Cerebellar nuclear complex (tissue), 1 donor: ENCODE measurements at places on chromosomes 11 and 22.

DNA sequence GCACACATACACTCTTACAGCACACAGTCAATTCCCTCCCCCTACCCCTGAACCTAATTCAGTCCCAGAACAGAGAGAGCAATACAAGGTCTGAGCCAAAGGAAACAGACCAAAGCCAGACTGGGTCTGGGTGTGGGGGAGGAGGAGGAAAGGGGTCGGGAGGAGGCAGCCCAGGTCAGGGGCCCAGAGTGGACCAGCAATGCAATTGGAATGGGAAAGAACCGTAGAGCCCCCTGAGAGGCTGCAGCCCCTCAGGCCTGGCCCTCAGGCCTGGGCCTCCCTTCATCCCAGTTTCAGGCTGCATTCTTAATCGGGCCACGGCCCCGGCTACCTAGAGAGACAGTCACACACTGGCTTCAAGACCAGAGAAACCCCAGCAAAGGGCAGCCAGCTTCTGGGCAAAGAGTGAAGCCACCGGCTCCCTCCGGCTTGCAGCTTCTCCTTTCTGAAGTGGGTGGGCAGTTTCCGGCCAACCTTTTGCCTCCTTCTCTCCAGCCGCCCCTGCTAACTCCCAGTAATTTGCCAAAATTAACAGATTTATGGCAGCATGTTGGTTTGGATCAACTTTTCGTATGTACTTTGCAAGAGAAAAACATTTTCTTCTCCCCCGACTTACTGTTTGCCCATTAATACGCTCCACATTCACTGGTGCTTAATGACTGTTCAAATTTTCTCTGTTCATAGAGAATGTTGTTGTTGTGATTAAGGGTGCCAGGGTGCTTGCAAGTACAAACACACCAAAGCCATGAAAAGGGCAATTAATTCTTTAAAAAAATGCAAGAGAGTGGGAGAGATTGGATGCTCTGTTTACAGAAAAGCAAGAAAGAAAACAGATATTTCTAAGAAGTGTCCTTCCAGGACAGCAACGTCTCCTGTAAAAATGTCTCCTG, 488.3 kb downstream of the MN1 start:
- no peak for DNase-seq

GRCh38 chr22:35172442-35172841, 84.9 kb upstream of the HMGXB4 start:
- no peak for DNase-seq

GRCh38 chr11:17443423-17443822, 33.2 kb downstream of the ABCC8 start:
- DNase-seq: no peak

- DNase-seq: no peak
Observed at GRCh38 chr11:36007127-36007655, 63.3 kb downstream of the LDLRAD3 start.

- DNase-seq: no peak
Observed at GRCh38 chr11:71131861-71132260, 120.5 kb downstream of the SHANK2 start.

GRCh38 chr11:799641-800316, 1.7 kb upstream of the SLC25A22 start:
- no peak for DNase-seq

DNA sequence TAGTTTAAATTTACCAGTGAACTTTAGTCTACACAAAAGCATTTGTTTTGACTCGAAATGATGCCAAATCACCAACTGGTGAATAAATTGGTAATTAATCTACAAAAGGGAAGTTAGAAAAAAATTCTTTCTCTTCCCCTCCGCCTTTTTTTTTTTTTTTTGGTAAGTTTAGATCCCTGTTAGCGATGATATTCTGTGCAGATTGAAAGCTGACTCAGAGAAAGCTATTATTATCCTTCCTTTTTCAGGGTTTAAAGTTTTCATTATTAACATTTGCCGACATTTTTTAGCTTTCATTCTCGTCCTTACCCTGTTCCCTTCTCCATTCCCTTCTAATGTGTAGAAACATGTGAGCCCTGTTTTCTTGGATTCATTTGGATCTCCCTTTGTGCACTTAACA, 16.8 kb upstream of the NUP160 start:
- no peak for DNase-seq

GRCh38 chr11:112219476-112220232, 6.6 kb upstream of the PTS start:
- no peak for DNase-seq

DNA sequence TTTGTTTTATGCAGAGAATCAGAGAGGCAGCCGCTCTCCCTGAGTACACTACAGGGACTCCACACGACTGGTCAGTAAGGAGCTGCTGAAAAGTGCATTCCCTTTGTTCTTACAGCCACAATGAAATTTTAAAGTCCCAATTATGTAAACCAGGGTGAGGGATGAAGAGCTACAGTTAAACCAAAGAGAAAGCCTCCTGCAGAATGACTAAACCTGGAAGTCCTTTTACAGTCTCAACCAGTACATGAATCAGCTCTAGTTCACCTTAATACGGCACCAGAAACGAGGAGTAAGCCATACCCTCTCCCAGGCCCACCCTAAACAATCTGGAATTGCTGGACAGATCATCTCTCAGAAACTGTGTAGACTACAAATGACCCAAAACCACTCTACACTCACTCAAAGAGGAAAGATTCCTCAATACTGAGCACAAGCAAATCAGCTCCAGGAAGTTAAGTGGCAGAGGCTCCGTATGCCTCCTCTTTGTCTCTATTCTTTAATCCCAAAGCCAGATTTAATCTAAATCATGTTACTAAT, 113.1 kb downstream of the RBFOX2 start:
- DNase-seq: no peak

- no peak for DNase-seq
Observed at GRCh38 chr11:134374171-134374570, 37.9 kb downstream of the B3GAT1 start.

- DNase-seq: no peak
Observed at GRCh38 chr11:73463359-73463758, 87.2 kb downstream of the RELT start.

- no peak for DNase-seq
Observed at GRCh38 chr11:16946477-16947282, 67.5 kb downstream of the PLEKHA7 start.

DNA sequence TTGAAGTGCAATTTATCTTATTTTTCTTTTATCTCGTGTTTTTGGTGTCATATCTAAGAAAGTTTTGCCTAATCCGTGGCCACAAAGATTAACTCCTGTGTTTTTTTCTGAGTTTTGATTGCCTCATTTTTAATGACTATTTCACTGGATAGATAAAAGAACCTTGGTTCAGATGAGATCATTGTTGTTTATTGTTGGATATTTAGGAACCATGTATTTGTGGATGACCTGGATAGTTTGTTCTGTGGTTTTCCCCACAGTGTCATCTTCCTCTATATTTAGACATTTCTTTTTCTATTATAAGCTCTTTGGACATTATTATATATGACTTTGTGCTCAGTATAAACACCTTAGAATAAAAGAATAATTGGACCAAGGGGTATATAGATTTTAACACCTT, 37.2 kb downstream of the PPP6R3 start:
- DNase-seq: no peak

- DNase-seq: no peak
Observed at GRCh38 chr11:46122945-46123715, 1.9 kb upstream of the PHF21A start.

DNA sequence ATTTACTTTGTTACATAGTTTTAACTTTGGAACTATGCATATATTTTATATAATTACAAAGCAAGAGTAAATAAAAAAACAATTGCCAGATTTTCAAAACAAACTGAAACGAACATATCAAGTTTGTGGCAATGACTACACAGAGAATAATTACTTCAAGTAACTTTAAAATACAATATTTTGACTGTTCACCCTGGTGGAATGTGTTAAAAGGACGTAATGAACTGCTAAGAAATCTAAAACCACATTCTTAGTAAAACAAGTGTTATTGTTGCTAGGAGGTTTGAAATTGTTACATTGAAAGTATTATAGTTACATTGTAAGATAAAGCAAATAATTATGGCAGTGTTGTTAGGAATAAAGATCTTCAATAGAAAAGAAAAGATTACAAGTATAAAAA, 71.4 kb downstream of the SFI1 start:
- no peak for DNase-seq

GRCh38 chr11:4076774-4077173, 17.8 kb upstream of the RRM1 start:
- DNase-seq: no peak

DNA sequence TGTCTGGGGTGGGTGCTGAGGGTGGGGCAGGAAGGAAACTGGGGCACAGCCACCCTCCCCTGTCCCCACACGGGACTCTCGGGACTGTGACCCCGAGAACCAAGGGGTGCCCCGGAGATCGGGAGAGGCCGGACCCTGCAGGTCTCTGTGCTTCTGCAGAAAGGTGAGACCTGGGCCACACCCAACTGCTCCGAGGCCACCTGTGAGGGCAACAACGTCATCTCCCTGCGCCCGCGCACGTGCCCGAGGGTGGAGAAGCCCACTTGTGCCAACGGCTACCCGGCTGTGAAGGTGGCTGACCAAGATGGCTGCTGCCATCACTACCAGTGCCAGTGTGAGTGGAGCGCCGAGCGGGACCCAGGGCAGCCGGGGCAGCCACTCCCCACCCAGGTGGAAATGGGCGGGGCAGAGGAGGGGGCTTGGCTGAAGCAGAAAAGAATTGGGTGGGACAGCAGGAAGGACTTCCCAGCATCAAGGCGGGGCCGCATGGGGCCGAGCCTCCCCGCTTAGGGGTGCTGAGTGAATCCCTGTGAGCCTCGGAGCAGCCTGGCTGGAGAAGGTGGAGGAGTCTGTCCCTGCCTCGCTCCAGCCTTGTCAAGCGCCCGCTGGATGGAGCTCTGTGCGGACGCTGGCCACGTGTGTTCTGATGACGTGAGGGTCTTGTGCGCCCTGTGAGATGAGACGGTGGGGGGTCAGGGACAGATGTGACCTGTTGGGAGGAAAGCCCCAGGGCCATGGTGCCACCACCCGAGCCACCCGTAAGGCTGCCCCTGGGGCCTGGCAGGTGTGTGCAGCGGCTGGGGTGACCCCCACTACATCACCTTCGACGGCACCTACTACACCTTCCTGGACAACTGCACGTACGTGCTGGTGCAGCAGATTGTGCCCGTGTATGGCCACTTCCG, 29.3 kb upstream of the MUC5B start:
- DNase-seq: no peak

- no peak for DNase-seq
Observed at GRCh38 chr22:24146791-24147353, 34.4 kb upstream of the SUSD2 start.

GRCh38 chr11:45848654-45849081, 1.4 kb downstream of the CRY2 start:
- DNase-seq: no peak

DNA sequence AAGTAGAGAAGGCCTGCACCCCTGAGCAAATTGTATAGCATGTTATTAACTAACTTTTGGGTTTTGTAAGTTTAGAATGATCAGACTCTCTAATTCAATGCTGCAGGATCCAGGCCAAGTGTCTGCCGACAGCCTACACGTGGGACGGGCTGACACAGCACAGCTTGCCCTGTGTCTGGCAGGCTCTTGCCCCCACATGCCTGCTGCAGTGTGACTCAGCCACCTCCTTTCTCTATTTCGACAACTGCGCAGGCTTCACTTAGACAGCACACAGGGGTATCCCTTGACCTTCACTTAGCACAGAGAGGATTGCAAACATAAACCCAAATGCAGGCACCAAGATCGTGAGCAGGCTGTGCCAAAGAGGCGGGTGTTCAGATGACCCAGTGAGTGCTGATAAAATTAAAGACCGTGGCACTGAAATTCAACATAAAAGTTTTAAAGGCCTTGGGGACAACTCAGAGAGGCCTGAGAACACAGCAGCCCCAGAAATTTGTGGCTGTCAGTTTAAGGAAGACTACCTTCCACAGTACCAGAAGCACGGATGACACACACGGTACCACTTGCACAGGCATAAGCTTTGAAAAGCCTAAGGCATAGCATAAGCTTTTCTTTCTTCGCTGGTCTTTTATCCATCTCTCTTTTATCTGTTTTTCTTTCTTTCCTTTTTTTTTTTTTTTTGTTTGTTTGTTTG, 37.8 kb downstream of the SCN3B start:
- DNase-seq: no peak

DNA sequence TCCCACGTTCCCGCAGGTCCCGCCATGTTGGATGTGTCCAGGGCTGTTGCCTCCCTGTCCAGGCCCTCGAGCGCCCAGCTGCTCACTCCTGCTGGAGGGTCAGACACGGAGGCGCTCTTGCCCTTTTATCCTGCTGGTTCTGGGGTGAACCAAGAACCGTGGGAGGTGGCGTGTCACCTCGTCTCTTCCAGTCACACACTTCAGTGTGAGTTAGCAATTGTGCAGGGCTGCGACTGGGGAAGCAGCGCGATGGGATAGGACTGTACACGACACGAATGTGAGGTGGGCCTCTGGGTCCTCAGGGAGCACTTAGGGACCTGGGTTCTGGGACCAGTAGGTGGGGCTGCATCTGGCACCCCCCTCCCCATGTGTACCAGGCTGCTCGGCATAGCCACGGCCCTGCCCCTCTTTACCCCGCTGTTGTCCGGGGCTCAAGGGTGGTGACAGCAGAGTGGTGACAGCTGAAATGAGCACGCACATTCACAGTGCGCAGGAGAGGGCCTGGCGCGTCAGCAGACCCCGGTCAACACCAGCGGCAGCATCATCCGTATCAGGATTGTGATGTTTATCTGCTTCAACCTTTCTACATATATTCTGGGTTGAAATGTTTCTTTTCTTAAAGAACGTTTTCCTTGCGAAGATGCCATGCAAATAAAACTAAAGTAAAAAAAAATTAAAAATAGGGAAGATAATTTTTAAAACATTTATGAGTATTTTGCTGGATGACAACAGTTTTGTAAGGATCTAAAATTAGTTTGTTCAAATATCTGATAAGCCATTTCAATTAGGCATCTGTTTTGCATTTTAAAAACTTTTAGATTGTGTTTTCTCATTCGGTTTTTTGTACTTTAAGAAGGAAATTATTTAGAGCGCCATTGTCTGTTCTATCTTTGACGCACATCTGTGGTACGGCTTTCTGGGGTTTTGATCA, 210.7 kb downstream of the TBC1D22A start:
- no peak for DNase-seq

- DNase-seq: no peak
Observed at GRCh38 chr22:32030518-32031247, 12.4 kb upstream of the SLC5A1 start.

- no peak for DNase-seq
Observed at GRCh38 chr11:35618497-35619115, 346 bp downstream of the FJX1 start.
